ENCODE measurements at places on chromosomes 2 and 18.

- DNase-seq = no peak
Measured at GRCh38 chr2:161417438-161418274, 1.6 kb downstream of the TBR1 start.

- no peak for DNase-seq
Measured at GRCh38 chr2:99562516-99562915, 72.7 kb upstream of the REV1 start.

GRCh38 chr2:207944979-207945600 is 80.2 kb downstream of the PLEKHM3 start:
- no peak for DNase-seq

DNA sequence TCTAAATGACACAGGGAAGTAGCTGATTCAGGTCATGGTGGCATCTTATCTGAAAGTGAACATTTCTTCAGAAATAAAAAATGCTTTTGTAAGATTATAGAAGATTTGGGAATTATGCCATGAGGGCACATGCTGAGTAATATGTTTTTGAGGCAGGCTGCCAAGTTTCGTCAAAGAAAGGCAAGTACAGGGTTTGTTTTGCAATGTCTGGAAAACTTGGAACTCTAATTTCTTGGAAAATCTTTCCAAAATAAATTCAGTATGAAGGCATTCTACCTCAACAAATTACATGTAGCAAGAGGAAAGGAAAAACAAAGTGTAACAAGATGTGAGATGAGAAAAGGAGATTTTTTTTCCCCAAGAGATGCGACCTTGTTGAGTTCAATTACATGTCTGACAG is 167.7 kb downstream of the PLCL1 start:
- peak; percentile 94 for DNase-seq

GRCh38 chr18:42474577-42474976 is 519.5 kb downstream of the PIK3C3 start:
- DNase-seq = peak; percentile 12

- no peak for DNase-seq
Measured at GRCh38 chr2:121130301-121130850, 154.6 kb downstream of the TFCP2L1 start.

- DNase-seq = no peak
Measured at GRCh38 chr2:120346667-120347358, 877 bp downstream of the INHBB start.

DNA sequence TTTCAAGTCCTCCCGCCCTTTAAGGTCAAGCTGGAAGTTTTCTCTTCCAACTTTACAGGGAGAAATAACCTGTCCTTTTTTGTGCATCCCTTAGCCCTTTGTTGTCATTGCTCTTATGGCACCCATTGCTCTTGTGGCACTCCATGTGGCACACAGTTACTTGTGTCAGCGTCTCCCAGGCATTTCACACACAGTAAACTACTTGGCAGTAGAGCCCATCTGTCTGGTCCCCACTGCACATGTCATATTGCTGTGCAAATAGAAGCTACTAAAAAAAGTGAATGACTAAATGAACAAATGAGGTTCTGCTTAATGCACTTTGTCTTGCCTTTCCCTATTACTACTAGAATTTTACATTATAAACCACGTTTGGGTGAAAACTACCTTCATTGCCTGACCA is 149.3 kb downstream of the EML6 start:
- DNase-seq = no peak

- DNase-seq = peak; percentile 79
Measured at GRCh38 chr2:30115141-30115980, 31.4 kb upstream of the YPEL5 start.

- no peak for DNase-seq
Measured at GRCh38 chr2:189952536-189953109, 109.9 kb downstream of the MSTN start.

GRCh38 chr18:42045346-42045745 is 90.3 kb downstream of the PIK3C3 start:
- DNase-seq = no peak

All from lung (tissue), 17 donors.